ENCODE measurements at places on chromosomes 5 and 9.

DNA sequence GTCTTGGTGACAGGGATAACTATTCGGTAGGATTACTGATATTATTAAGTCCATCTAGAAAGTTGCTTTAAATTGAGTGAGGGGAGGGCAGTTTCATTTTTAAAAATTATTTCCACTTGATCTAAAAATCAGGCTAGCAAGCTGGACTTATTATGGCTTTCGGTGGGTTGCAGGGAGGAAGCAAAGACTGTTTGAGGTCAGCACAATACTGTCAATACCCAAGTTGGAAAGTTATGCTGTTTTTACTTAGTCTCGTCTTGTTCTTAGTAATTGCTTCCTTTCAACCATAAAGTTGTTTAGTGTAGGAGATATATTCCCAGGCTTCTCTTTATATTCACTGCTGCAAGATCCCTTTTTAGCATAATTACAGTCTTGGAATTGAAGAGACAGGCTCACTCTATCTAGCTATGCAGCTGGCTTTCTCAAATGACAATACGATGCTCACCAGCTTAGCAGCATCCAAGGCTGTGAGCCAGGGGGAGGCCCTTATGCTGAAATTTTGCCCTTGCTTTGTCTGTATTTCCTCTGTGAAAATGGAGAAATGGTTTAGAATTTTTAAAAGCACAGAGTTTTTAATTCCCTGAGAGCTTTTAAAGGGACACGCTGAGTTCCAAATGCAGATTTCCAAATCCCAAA is 68.2 kb upstream of the APC start:
- no peak for DNase-seq

GRCh38 chr5:120473332-120473731 is 9.2 kb downstream of the PRR16 start:
- no peak for DNase-seq

DNA sequence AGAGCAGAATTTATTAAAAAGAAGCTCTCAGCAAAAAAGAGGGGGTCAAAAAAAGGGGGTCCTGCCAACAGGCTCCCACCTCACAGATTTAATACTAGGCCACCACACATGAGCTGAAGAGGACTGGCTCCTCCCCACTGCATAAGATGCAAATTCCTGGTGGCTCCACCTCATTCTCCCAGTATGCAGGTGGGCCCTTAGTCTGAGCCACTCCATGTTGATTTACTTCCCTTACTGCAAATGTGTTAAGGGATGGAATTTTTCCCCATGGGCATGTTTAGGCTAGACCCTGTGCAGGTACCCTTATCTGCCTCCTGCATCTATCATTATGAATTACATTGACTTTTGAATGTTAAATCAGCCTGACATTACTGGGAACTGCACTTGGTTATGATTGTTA is 82.9 kb downstream of the ISOC1 start:
- DNase-seq, result no peak

GRCh38 chr9:128056887-128057723 is 10.0 kb downstream of the NAIF1 start:
- no peak for DNase-seq

DNA sequence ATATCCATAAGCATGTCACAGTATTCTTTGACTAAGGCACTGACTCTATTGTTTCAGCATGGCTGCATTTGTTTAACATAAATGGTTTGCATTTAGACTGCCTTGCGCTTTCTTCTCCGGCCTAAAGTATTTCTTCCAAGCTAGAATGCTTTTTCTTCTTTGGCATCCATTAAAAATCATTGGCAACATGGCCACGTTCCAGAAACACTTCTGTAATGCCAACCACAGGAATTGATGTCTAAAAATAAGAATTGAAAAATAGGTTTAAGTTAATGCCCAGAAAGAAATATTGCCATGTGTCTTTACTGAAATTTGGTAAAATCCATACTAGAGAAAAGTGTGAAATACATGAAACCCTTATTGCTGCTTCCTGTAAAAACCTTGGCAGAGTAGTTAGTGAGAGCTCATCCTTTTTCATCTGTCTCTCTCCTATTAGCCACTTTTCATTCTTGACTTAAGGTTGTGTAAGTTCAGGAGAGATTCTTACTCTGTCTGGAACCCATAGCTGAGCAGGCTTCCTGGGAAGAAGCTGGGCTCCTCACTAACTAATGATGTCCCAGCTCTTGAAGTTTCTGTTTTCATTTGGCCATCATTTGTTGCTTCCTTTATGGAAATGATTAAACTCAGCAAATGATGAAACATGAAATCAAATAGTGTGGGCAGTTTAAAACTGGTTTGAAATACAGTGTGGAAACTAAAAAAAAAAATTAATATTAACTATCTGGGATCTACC is 58.2 kb upstream of the RPS23 start:
- no peak for DNase-seq
